ENCODE measurements at places on chromosomes 3 and 15. TPM values are rescaled to one million over a fixed set of nuclear protein-coding genes. Genes with fewer than 3 reads are reported as not detected.

DCUN1D1 gene
- total RNA-seq: 31.2 TPM

LPP gene
- total RNA-seq: 23.1 TPM

DNA sequence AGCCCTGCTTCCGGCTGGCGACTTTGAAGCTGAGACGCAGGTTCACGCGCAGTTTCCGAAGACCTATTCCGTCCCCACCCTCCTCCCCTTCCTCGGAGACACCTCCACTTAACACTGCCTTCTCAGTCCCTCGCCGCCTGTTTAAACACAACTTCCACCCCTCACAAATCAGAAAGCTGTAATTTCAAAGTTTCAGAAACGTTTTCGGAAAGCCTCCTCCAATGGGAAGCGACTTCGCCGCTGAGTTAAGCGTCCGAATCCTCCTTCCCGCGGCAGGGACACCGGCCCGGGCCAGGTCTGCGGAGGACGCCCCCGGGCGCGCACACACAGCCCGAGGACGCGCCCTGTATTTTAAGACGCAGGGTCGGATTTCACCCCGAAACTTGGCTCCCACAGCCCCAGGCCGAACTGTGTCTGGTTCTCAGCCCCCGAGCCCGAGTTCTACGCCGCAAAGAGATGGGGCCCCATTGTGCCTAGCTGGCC, 559 bp upstream of the LRRN1 start:
- H3K27me3 ChIP-seq: peaks cover 14% of the 10 kb centered on the region
- H3K4me3 ChIP-seq: peak overlapping the region; percentile 87
- H3K36me3 ChIP-seq: peaks cover 10% of the 10 kb centered on the region
- DNase-seq: peak; percentile 56
- peaks cover 20% of the 10 kb centered on the region for H3K4me1 ChIP-seq
- peak overlapping the region; percentile 99 for H3K27ac ChIP-seq

- no peak overlapping the region for H3K27ac ChIP-seq
- H3K27me3 ChIP-seq: peaks cover 2% of the 10 kb centered on the region
- H3K4me1 ChIP-seq: peaks cover 7% of the 10 kb centered on the region
- peak overlapping the region; percentile 95 for H3K4me3 ChIP-seq
Observed at GRCh38 chr3:192514754-192515663, 212.3 kb downstream of the FGF12 start.

- H3K4me1 ChIP-seq: peaks cover 15% of the 10 kb centered on the region
- DNase-seq: peak; percentile 27
- H3K36me3 ChIP-seq: no peaks in the 10 kb centered on the region
Observed at GRCh38 chr15:98582900-98583554, 65.3 kb upstream of the IGF1R start.

Data from glutamatergic neuron (in vitro differentiated cells).